ENCODE measurements at places on chromosomes 2 and 18.

- DNase-seq = peak; percentile 55
Observed at GRCh38 chr2:144372410-144373080, 147.4 kb downstream of the ZEB2 start.

DNA sequence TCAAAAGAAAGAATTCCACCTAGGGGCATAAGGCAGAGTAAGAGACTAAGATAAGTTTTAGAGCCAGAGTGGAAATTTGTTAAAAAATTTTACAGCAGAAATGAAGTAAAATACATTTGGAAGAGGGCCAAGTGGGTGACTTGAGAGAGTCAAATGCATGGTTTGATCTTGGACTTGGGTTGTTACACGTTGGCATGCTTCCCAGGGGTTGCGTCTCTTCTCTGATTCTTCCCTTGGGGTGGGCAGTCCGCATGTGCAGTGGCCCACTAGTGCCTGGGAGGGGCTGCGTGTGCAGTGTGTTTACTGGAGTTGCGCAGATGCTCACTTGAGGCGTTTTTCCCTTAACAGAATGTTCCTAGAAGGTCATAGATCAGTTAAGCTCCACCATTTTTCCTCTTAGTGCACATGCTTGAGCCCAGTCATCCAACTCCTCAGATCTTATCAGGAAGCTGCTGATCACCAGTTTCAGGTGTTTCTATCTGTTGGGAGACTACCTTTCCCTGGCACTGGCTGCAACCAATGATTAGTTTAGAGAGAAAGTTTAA lies 13.1 kb downstream of the SEH1L start:
- DNase-seq = no peak

GRCh38 chr2:133654949-133655348 lies 86.7 kb upstream of the NCKAP5 start:
- DNase-seq = peak; percentile 1

DNA sequence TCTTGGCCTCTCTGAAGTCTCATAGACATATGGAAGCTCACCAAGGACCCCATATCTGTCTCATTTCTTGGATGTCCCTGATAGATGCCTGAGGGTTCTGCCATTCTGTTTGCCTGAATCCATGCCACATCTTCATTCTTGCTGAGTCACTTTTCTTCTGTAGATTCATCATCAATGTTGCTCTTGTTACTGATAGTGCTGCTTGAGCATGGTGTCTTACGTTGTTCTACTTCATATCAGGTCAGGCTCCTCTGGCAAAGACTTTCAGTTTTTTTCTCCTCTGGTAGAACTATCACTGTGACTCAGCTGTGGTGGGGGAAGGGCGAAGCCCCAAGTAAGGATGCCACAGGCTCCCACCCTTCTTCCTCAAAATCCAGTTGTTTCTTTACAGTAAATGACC lies 885.2 kb downstream of the DCDC2C start:
- peak; percentile 1 for DNase-seq

DNA sequence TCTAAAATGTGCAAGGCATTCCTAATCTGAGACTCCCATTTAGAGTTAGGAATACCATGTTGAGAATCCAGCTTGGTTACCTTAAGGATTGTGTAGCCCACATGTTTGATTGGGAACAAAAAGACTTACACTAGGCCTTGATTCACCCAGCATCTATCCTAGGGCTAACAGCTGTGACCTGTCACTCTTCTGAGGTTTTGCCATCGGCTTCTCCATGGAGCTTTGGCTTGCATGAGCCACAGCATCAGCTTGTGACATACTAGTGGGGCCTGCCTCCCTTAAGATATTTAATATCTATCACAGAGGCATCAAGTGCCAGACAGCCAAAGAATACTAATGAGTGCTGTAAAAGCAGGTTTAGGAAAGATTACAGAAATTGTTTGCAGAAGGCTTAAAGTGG lies 241.3 kb upstream of the UBE2E3 start:
- no peak for DNase-seq

GRCh38 chr2:192634557-192634956 lies 439.8 kb upstream of the TMEFF2 start:
- DNase-seq = no peak

DNA sequence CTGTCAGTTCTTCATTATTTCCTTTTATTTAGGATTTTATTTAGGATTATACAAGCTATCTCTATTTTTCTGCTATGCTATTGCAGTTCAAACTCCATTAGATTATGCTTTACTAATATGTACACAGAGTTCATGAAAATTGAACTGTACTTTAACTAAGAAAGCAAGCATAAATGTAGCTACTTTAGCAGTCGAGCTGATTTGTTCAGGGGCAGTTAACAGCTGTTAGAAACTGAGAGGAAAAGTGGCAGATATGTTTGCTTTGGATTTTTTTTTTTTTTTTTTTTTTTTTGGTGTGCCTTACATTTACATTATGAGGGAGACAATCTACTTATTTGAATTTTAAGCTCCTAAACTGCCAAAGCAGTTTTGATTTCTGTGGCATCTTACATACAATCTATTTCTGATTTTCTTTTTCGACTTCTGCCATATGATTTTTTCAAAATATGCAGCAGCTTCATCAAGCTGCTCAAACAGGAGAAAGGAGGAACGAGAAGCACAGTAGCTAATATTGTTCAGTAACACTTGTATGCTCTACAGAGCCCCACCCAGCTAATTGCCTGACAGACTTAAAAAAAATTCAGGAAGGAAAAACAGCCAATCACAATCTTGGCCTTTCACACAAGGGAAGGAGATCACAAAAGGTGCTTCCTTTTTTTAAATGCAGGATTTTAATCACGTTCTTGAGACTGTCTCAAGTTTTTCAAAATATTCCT lies 233.4 kb upstream of the SIX3 start:
- peak; percentile 40 for DNase-seq

GRCh38 chr2:25419678-25420242 lies 78.0 kb upstream of the DNMT3A start:
- no peak for DNase-seq

- no peak for DNase-seq
Observed at GRCh38 chr2:171509945-171510731, 12.1 kb upstream of the CYBRD1 start.

GRCh38 chr2:105454801-105455485 lies 56.1 kb upstream of the FHL2 start:
- peak; percentile 72 for DNase-seq

DNA sequence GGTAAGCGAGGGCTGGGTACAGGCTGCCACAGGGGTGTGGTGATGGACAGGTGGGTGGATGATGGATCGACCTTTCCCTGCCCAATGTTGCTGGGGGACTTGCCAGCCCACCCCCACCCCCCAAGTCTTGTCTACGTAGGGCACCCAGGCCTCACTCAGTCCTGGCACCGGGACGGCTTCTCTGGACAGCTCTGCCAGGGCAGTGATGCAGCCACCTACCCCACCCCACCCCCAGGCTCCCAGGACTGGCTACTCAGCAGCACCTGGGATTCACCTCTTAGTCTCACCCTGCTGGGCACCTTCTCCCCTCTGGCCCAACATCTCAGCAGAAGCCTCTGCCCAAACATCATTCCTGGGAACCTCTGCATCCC lies 55.7 kb downstream of the ANKMY1 start:
- no peak for DNase-seq

DNA sequence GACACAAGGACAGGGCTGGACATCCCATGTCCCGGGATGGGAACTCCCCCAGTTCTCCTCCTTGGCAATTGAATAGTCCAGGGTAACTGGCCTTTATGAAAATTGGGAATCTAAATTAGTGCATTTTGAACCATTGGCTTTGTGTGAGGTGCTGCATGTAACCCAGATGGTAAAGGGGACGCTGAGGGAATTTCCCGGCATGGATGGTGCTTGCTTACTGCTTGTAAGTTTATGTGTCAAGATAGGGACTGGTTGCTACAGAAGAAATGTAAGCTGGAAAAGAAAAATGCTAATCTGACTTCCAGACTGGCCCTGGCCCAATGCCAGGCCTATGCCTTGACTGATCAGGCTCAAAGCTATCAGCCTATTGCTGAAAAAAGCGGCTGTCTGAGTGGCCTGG lies 1096.7 kb upstream of the DDX18 start:
- DNase-seq = no peak

DNA sequence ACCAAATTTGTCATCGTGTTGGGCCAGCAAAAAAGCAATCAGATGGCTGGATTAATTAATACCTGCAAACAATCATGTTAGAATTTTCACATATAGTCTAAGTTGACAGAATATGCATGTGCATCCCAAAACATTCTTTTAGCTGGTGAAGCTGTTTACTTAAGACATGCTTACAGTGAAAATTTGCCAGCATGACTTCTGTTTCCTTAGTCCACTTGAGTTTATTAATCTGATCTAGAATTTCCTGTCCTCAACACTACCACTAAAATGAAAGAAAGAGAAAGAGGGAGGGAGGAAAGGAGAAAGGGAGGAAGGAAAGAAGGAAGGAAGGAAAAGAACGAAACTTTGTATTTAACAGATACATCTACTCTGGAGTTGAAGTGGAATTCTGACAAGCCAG lies 2109.9 kb upstream of the PIK3C3 start:
- no peak for DNase-seq

GRCh38 chr18:35770376-35771014 lies 189.0 kb downstream of the GALNT1 start:
- DNase-seq = peak; percentile 11

GRCh38 chr2:77054938-77055337 lies 467.2 kb downstream of the LRRTM4 start:
- peak; percentile 46 for DNase-seq

DNA sequence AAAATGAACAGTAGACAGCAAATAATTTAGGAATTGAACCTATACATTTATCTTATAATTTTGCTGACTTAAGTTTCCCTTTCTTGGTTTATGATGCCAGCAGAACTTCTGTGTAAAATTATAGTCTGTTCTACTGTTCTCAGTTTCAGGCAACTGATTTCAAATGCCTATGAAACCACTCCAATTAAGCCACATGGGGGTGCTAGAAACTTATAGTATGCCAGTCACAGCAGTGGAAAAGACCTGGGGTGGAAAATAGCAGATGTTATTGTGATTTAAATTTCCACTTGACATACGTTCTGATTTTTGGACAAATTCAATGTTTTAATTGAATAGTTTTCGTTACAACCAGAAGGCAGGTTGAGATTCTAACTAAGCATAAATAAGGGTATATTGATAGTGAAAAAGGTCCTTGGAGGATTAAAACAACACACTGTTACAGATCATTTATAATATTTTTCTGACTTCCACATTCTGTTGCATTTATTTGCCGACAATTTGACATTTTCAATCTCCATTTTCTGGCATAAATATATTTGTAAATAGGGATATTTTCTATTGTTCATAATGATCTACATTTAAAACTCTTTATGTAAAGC lies 61.4 kb downstream of the CPS1 start:
- peak; percentile 28 for DNase-seq

- DNase-seq = no peak
Observed at GRCh38 chr18:8435376-8435775, 173.9 kb upstream of the RAB12 start.

- no peak for DNase-seq
Observed at GRCh38 chr2:109020217-109020637, 31.2 kb upstream of the EDAR start.

- DNase-seq = no peak
Observed at GRCh38 chr18:14971461-14972185, 223.7 kb downstream of the ANKRD30B start.

DNA sequence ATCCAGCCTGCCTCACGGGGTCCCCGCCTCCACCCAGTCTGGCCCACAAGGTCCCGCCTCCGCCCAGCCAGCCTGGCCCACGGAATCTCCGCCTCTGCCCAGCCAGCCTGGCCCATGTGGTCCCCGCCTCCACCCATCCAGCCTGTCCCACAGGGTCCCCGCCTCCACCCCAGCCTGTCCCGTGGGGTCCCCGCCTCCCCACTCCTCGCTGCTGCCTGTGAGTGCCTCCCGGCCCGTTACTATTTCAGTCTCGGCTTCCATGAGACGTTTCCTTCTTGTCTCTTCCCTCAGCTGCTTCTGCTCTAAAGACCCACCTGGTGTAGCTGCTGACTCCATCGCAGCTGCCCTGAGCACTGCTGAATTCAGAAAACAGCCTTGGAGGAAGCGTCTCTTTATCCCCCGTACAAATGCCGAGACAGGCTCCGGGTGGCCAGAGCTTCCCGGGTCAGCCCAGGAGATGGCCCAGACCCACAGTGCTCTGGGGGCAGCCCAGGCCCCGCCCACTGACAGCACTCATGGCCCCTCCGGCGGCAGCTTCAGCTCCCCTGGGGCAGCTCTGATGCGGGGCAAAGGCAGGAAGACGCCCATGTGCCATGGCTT lies 69.8 kb downstream of the NFATC1 start:
- no peak for DNase-seq

- DNase-seq = no peak
Observed at GRCh38 chr18:42586601-42587000, 528.9 kb downstream of the RIT2 start.

GRCh38 chr2:190582736-190583506 lies 48.4 kb upstream of the NEMP2 start:
- no peak for DNase-seq

DNA sequence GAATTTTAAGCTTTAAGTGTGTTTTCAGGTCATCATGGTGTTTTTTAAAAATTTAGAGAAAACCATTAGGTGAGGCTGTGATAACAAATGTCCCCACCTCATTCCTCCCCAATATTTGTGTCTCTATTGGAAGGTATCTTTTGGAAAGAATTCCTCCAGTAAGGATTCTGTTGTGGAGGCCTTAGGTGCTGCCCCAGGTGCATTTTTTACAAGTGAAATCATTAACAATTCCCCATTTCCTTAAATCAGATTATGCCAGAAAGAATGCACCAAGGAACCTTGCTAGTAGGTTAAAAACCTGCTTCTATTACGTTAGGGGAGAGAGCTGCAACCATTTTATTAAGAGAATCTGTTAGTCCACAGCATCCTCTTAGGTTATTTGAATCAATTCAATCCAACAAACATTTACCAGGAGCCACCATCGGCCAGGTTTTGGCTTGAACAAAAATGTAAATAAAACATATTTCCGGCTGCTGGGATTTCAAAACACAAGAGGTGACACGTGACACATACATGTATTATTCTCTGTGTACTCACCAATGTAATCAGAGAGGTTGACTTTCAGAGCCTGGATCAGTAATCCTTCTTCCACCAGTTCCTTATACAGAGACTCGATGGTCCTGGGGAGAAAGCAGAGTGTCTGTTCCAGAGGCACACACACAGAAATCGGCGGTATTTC lies 112.5 kb upstream of the ASB18 start:
- no peak for DNase-seq

GRCh38 chr18:31225668-31226067 lies 63.0 kb upstream of the DSC1 start:
- no peak for DNase-seq

- no peak for DNase-seq
Observed at GRCh38 chr2:65404988-65405697, 27.3 kb downstream of the SPRED2 start.

DNA sequence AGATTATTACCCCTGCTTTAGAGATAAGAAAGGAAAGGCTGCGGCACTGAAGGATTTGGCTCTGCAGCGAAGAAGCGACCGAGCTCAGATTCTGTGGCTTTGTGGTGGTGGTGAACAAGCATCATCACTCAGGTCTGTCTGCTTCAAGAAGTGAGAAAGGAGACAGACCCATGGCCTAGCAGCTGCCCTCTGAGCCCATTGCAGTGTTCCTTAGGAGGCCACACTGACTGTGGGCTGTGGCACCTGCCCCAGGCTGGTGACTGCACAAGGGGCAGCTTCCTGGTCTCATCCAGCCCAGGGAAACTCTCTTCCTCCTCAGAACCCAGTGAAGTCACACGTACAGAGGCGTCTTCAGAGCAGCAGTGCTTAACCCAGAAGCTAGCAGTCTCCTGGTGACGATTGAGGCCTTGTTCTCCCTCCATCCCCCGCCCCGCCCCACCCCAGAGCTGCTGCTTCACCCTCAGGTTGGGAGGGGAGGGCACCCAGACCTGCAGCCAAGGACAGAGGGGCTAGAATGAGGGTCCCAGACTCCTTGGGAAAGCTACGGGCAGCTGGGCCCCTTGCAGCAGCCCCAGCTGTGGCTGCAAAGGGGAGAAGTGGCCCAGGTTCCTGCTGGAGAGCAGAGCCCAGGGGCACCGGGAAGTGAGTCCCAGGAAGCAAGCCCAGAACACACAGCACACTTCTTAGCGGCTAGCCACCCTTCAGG lies 22.2 kb downstream of the BIN1 start:
- DNase-seq = peak; percentile 34

All from Kasumi-1 (cell line).